RWPE2 (cell line): ENCODE measurements at places on chromosomes 2 and 18.

GRCh38 chr2:146193619-146194018 lies 1651.2 kb upstream of the ACVR2A start:
- DNase-seq = no peak

- no peak for DNase-seq
These were observed 57.2 kb upstream of the TACR1 start for GRCh38 chr2:75256485-75256884.

DNA sequence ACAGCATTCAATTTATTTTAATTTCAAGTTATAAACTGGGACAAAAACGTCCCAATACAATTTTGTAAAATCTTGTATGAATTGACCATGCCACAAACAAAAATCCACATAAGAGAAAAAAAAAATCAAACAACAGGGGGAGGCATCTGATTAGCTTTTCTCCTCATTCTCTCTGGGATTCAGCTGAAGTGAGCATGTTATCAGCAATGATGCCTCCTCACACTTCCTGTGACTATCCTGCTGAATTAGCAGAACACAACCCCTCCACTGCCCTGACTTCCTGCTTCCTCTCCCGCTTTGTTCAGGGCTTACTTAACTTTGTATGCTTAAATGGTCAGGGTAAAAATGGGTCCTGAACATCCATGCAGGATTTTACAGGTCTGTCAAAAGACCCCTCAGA lies 132.2 kb upstream of the ITGB6 start:
- DNase-seq = no peak

GRCh38 chr2:171726847-171727450 lies 39.7 kb downstream of the DYNC1I2 start:
- DNase-seq = no peak

DNA sequence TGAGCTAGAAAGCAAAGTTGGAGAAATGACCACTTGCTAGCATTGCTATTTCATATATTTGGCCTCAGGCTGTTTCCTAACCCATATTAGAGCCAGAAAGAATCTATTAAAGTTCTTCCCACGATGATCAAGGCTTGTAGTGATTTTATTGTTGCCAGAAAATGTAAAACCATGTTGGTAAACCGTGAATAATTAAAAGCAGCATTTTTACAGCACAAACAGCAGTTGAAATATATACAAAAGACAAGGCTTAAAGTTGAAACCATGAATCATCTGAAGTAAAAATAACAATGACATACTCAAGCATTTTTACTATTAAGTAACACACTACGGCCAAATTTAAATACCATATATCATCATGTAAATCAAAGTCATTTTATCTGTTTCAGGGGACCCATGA lies 27.7 kb upstream of the DSC3 start:
- DNase-seq = no peak

GRCh38 chr2:225017713-225018112 lies 24.6 kb downstream of the DOCK10 start:
- no peak for DNase-seq

DNA sequence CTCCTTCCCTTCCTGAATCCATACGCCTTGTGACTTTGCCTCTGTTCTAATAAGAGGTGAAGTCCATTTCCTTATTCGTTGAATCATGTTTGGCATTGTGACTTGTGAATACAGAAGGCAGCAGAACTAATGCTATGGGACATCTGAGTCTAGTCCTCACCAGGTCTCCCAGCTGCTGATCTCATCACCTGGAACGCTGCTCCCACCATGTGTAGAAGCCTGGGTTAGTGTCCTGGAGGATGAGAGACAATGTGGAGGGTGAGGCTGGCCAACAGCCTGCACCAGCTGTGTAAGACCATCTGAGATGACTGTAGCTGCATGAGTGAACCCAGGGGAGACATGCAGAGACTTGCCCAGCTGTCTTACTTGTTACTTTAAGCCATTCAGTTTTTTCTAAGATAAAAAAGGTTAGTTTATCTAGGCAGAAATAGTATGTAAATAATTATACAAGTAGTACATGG lies 3.5 kb upstream of the HAAO start:
- DNase-seq = no peak

DNA sequence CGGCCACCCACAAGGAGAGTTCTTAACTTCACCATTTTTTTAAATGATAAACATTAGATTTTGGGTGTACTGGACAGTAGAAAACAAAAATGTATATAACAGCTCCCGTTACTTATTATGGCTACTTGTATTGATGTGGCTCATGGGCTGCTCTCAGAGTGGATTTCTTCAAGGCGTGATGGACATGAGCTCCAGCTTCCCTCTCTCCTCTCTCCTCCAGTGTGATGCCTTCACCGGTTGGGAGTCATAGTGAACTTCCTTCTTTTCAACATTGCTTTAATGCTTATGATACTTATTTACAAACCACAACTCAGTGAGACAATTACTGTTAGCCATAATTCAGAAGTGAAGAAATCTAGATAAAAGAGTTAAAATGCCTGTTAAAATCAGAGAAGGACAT lies 515.2 kb downstream of the RNF144A start:
- DNase-seq = no peak
